Aortic smooth muscle cell (primary cell): ENCODE measurements at places on chromosomes 16 and 17. TPM values are rescaled to one million over a fixed set of nuclear protein-coding genes. Genes with fewer than 3 reads are reported as not detected.

FBXL16 gene
- 0.06 and 0.13 TPM in 2 replicates for total RNA-seq

CSH2 gene
- not detected in 2 replicates for total RNA-seq

SDR42E1 gene
- total RNA-seq, result under 0.01 TPM in 2 replicates

OR2C1 gene
- total RNA-seq, result 0.12 and 0.26 TPM in 2 replicates
